NCI-H510A (cell line): ENCODE measurements at places on chromosomes 16 and 17.

GRCh38 chr17:80032614-80033171 is 3.0 kb downstream of the TBC1D16 start:
- DNase-seq = no peak

GRCh38 chr16:66489385-66489784 is 60.5 kb downstream of the TK2 start:
- DNase-seq = no peak

GRCh38 chr17:57226793-57227192 is 29.5 kb upstream of the MSI2 start:
- no peak for DNase-seq

DNA sequence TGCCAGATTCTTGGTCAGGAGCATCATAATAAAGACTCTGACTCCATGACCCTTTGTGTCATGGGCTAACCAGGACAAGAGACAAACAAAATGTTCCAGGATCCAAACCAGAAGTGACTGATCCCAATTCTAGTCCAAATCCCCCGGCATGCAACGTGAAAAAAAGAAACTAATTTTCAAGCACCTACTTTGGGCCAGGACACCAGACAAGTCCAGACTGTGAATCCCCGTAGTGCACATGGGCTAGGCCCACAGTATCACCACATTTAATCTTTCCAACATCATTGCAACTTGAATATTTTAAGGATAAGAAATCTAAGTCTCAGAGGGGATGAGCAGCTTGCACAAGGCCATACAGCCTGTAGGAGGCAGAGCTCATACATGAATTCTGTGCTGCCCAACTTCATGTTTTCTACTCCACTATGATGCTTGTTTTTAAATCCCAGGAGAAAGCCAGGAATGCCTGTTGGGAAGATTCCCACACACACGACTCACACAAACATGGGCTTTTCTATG is 365.7 kb downstream of the NPIPA8 start:
- DNase-seq = no peak

DNA sequence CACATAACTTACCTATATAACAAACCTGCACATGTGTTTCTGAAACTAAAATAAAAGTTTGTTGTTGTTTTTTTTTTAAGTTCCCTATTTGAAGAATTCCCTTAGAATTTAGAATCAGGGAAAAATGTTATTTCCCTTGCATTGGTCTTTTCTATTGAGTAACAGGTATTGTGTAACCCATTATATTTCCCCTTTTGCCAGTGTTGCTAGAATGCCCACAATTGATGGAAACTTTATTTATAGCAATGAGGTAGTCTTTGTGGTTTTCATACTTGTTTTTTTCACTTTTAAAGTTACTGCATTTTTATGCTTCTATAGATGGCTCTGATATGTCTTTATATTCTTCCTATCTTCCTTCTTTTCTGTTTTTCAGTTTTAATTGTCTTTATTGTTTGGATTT is 3.9 kb downstream of the NLRP1 start:
- DNase-seq = no peak
